ENCODE measurements at places on chromosomes 5 and 9. TPM values are rescaled to one million over a fixed set of nuclear protein-coding genes. Genes with fewer than 3 reads are reported as not detected.

The FABP6 gene
- polyA plus RNA-seq: 0.78 TPM

The LCN10 gene
- polyA plus RNA-seq: 0.16 TPM

The PJA2 gene
- 33.9 TPM for polyA plus RNA-seq

The ORM1 gene
- polyA plus RNA-seq: not detected

GRCh38 chr9:88310310-88310980 lies 77.8 kb upstream of the SPIN1 start:
- peak; percentile 16 for DNase-seq

GRCh38 chr9:108617676-108618075 lies 238.1 kb downstream of the ACTL7B start:
- DNase-seq: no peak

GRCh38 chr9:1917396-1917935 lies 97.7 kb upstream of the SMARCA2 start:
- no peak for DNase-seq

DNA sequence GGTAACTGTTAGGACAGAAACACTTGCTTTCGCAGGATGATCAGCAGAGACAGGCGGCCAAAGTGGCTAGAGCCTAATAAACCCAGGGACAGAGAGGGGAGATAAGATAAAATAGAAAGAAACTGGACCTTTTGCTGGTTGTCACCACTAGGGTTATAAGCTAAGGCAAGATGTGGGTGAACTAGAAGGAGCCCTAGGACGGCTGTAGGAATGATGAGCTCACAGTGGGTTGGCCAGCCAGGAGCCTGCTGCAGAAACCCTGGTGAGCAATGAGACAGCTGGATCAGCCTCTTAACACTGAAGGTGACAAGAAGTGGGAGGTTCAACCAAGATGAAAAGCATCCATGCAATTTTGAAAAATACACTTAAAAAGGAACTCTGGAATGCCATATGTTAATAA lies 13.5 kb downstream of the CTNND2 start:
- no peak for DNase-seq

- no peak for DNase-seq
These were observed 316.4 kb upstream of the TUSC1 start for GRCh38 chr9:25994605-25995004.

- no peak for DNase-seq
These were observed 31.6 kb downstream of the B4GALT1 start for GRCh38 chr9:33135470-33135958.

DNA sequence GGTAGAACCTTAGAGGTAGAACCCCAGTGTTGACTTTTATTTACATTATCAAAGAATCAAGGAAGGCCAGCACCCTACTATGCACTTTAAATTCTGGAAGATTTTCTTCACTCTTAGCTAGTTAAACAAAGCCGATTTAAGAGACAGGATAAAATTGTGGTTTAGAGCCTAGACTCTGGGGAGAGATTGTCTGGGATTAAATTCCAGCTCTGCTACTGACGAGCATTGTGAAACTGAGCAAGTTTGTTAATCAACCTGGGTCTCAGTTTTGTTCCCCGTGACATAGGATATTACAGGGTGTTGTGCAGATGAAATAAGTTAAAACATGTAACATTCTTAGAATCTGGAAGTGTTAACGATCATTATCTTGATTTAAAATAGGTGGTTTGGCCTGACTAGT lies 83.5 kb downstream of the FEM1C start:
- DNase-seq: no peak

GRCh38 chr9:82524407-82524806 lies 535.8 kb downstream of the SPATA31D1 start:
- no peak for DNase-seq

- no peak for DNase-seq
These were observed 13.0 kb downstream of the TNC start for GRCh38 chr9:115104908-115105307.

- no peak for DNase-seq
These were observed 7.2 kb downstream of the TAS2R1 start for GRCh38 chr5:9622971-9623421.

GRCh38 chr5:158857976-158858375 lies 241.7 kb downstream of the EBF1 start:
- no peak for DNase-seq

- DNase-seq: no peak
These were observed 19.9 kb upstream of the IER5L start for GRCh38 chr9:129197978-129198318.

DNA sequence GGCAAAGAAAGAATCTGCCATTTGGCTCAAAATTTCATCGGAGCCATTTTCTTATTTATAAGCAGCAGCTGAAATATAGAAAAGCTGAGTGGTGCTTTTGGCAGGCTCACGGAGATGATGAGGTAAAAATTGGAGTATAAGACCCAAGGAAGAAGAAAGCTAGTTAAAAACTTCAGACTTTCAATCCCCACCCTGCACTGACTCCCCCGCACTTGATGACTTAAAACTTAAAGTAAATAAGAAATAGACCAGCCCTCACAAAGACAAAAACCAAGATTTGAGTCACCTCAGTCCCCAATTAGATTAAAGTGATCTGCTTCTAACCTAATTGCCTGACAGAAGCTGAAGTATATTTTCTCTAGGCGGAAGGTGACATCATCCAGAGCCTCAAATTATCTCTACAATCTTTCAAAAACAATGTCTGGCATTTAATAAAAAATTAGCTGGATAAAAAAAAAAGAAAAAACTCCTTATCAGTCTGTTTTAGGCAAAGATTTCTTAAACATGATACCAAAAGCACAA lies 124.0 kb upstream of the PJA2 start:
- no peak for DNase-seq

GRCh38 chr5:158233735-158234322 lies 374.9 kb upstream of the CLINT1 start:
- DNase-seq: no peak

Data from K562 (cell line).